CD4-positive, alpha-beta T cell treated with Interleukin-21 for 1 hour (primary cell): ENCODE measurements at places on chromosomes 2 and 18.

- DNase-seq: no peak
Measured at GRCh38 chr2:86592547-86593230, 29.4 kb upstream of the CHMP3 start.

- DNase-seq: no peak
Measured at GRCh38 chr18:35256947-35257346, 16.1 kb downstream of the ZNF397 start.

GRCh38 chr2:119012345-119013301 is 70.6 kb downstream of the MARCO start:
- DNase-seq: no peak

DNA sequence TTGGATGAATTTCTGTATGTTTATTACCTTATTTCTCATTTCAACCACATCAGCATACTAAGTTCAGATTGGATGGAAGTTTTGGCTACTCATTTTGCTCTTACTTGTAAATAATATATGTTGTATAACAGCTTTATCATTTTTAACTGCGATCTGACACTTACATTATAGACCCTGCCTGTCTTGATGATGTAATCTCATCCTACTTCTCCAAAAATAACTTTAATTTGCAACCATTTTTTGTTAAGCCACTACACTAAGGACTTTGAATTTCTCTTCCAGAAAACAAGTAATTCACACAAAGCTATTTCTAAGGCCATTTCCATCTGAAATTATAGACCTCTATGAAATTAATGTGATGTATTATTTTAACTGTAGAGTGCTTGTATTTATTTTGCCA is 240.7 kb downstream of the WDR7 start:
- no peak for DNase-seq

- no peak for DNase-seq
Measured at GRCh38 chr18:8515142-8515865, 93.9 kb upstream of the RAB12 start.

DNA sequence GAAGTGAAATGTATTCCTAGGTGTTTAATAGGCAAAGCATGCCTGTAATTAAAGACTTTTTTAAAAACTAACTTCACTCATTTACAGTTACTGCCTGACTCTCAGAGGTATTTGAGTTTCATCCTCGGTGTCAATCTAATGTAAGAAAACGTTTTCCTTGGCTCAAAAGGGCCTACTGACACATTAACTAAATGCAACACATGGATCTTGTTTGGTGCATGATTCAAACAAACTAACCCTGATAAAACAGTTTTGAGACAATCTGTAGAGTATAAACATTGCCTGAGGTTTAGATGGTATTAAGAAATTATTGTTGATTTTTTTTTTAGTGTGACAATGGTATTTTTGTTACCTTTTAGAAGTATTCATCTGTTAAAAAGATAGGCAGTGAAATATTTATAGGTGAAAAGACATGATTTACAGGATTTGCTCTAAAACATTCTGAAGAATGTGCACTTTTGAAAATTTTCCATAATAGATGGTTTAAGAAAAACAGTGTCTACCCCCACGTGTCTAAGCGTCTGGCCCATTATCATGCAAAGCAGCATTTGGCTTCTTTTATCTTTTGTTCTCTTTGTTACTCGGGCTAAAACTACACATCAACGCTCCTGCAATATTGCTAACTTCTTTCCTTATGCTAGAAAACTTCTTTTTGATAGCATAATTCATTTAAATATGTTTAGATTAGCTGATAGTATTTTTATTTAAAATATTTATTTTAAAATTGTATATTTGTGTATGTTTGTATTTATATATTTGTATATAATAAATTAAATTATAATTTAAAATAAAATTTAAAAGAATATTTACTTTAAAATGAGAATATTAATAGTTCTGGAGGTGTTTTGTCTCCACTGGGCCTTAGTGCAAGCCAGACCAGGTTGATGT is 160.2 kb upstream of the NDUFV2 start:
- no peak for DNase-seq

- DNase-seq: no peak
Measured at GRCh38 chr2:83990636-83991035, 468.4 kb downstream of the SUCLG1 start.

DNA sequence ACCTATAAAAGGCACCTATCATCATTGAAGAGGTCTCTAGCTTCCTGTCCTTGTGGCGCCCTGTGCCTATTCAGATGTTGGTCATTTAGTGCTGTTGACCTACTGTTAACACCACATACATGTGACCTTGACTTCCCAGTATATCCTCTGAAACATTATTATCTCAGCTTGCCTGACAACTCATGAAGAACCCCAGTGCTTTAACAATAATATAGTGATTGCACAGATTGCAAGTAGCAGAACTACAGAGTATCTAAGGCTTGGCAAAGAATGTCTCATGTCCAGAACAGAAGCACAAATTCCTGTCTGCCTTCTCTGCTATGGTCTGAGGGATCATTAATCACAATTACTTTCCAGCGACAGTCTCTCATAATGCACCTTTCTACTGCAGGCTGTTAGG is 165.3 kb downstream of the LCLAT1 start:
- no peak for DNase-seq

- no peak for DNase-seq
Measured at GRCh38 chr2:164593959-164594358, 27.3 kb downstream of the GRB14 start.
